ENCODE measurements at places on chromosomes 11 and 22.

DNA sequence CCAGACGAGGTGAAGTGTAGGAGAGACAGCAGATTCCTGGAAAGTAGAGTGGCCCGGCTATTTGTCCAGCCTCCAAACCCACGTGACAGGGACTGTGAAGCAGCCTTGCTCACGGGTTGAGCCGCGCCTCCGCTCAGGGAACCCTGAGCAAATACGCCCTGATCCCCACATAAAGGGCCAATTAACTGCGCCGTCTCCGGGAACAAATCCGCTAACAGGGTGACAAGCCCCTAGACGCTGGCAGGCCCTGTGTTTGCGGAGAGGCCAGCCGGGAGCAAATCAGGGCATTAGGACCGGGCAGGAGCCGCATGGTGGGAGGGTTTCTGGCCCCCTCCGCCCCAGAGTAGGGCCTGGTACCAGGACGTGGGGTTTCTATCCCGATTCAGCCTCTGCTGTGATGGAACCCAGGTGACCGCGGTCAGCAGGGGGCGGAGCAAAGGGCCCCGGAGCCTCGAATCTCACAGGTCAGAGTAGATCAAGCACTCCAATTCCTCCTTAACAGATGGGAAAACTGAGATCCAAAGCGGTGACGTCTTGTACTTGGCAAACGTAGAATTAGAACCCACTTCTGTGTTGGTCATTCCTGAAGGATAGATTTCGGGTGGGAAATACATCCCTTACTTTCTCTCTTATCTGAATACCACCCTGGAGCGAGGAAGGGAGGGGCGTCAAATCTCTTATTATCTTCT is 2.0 kb upstream of the ROBO3 start:
- no peak for DNase-seq

DNA sequence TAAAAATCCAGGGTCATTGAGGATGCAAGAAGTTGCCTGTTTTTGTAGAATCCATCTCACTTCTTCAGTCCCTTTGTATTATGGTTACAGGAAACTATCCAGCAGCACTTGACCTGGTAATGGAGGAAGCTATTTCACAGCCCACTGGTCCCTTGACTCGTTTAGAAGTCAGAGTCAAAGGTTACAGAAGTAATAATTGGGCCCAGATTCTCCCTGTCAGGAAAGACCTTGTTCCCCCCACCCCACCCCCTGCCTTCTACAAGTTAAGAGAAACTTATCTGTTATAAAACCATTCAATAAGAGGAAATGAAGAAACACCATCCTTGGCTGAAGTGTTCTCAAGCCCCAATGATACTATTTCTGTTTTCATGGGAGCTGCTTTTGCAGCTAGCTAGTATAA is 65.8 kb downstream of the CSTPP1 start:
- DNase-seq: no peak

GRCh38 chr11:36228689-36229088 is 60.5 kb downstream of the COMMD9 start:
- no peak for DNase-seq

DNA sequence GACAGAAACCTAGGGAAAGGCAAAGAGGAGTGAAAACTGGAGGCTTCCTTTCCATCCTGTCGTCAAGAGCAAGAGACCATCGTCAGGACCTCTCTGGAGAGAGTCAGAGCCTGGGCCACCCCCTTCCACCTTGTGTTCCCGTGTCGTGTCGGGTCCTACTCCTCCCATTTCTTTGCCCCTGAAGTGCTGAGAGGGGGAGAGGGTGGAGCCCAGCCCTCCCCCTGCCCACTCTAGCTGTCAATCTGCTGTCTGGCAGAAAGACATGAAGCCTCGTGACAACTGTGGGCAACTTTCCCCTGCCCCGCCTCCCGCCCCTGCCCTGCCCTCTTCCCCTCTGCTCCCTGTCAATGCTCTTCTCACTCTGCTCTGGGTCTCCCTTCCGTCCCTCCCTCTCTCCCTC is 20.6 kb downstream of the ANKK1 start:
- DNase-seq: no peak

GRCh38 chr22:25602916-25603315 is 38.4 kb downstream of the GRK3 start:
- DNase-seq: no peak

DNA sequence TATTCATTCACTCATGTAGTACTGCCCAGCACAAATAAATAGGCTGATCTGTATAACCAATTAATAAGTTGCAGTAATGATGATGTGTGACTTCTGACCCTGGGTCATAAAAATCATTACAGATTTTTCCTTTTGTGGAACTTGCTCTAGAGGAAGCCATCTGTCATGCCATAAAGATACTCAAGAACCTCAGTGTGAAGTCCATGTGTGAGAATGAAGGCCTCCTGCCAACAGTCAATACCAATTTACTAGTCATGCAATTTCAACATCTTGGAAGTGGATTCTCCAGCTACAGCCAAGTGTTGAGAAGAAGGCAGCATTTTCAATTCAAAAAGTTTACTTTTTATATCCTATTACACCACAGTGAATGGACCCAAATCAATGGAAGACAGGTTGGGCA is 435.6 kb upstream of the LRRC4C start:
- DNase-seq: no peak

- no peak for DNase-seq
These were observed 1080.8 kb downstream of the BRD1 start for GRCh38 chr22:48746789-48747425.

- DNase-seq: no peak
These were observed 119.5 kb downstream of the APOL5 start for GRCh38 chr22:35837101-35837727.

DNA sequence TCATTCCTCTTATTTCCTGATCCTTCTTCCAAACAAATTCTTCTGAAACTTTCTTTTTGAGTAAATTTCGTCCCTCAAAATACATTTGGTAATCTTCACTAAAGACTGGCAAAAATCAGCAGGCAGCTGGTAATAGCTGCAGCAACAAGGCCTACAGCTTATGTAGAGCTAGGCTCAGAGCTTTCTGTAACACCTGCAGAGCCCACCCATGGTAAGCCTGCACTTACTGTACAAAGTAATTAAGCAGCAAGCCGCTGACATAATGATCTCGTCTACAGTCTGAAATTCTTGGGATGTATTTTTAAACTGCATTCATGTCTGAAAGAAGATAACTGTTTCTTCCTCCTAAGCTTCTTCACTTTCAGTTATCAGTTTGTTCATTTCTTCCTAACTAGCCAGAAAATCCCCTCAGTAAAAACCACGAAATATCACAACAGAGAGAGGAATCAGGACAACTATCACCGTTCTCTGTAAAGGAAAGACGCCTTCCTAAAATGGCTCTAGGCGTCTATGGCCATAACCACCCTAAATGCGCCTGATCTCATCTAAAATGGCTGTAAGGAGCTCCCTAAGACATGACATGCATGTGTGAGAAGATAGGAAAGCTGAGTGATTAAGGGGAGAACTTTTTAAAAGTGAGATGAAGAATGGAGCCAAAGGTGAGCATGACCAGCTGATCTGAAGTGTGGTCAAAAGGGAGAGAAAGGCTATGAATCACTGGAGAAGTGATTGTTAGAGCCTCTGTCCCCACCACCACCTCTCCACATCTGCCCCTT is 56.2 kb downstream of the DENND5A start:
- DNase-seq: no peak

- no peak for DNase-seq
These were observed 585 bp downstream of the THYN1 start for GRCh38 chr11:134252346-134253187.

- no peak for DNase-seq
These were observed 35.0 kb upstream of the OR9G4 start for GRCh38 chr11:56783448-56784041.

GRCh38 chr22:42747701-42748513 is 27.2 kb upstream of the A4GALT start:
- no peak for DNase-seq

DNA sequence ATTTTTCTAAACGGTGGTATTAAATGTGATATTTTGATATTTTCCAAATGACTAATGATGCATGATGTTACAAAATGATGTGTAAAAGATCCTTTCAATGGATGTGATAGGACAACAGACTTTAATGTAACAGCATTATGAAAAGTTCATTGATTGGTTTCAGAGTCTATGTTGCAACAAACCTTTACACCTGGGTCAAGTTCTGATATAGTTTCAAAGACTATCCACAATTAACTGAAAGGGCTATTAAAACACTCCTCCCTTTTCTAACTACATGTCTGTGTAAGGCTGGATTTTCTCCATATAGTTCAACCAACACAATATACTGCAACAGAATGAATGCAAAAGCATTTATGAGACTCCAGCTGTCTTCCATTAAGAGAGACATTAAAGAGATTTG is 35.7 kb downstream of the SMCO4 start:
- no peak for DNase-seq

GRCh38 chr11:134837166-134837886 is 425.3 kb upstream of the B3GAT1 start:
- DNase-seq: no peak

- no peak for DNase-seq
These were observed 39.6 kb downstream of the BCR start for GRCh38 chr22:23219822-23220484.

- no peak for DNase-seq
These were observed 95.9 kb downstream of the CADM1 start for GRCh38 chr11:115408036-115408921.

- no peak for DNase-seq
These were observed 629.5 kb downstream of the BRD1 start for GRCh38 chr22:49197986-49198704.

DNA sequence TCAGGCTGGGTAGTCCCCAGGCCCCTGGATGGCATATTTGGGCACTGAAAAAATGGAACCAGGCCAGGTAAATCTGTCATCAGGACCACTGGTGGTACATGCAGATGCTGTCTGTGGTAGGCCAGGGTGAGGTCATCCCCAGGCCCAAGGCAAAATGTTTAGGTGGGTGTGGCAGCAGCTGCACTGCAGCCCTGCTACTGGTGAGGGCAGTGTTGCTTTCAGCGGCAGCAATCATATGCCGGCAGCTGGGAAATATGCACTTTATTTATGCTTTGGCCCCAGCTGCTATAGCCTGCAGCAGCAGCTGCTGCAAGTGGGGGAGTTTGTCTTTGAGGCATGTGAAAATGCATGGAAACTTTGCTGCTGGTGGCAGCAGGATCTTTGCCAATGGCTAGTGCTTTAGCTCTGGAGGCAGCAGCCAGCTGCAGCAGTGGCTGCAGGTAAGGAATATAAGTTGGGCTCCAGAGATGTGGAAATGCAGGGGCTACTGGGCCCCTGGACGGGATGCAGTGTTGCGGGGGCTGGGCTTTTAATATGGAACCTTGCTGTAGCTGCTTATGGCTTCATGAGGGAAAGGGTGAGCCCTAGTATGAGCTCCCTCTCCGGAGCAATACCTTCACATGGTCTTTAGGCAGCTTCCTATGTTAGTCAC is 365.7 kb upstream of the CADM1 start:
- no peak for DNase-seq

- no peak for DNase-seq
These were observed 1707.6 kb upstream of the RAG2 start for GRCh38 chr11:38305682-38306081.

GRCh38 chr11:2377511-2378443 is 667 bp downstream of the CD81 start:
- DNase-seq: peak; percentile 32

GRCh38 chr11:4095509-4096230 is 1.1 kb downstream of the RRM1 start:
- no peak for DNase-seq

DNA sequence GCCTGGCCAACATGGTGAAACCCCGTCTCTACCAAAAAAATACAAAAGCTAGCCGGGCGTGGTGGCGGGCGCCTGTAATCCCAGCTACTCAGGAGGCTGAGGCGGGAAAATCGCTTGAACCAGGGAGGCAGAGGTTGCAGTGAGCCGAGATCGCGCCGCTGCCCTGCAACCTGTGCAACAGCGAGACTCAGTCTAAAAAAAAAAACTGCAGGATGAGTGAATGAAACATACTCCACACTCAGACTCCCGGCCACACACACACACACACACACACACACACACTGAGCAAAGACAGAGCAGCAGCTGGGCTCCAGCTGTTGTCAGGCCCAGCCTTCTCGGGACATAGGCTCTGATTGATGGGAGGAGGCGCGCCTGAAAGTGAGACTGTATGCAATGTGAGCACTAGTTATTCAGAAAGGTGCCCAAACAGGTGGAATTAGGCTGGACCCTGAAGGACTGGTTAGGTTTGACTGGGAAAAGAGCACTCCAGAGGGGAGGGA is 1.5 kb upstream of the PLEKHA7 start:
- no peak for DNase-seq

- no peak for DNase-seq
These were observed 143.9 kb downstream of the INSC start for GRCh38 chr11:15258433-15259165.

All from activated naive CD8-positive, alpha-beta T cell treated with anti-CD3 and anti-CD28 coated beads, Interleukin-2, amount 50 U/mL, for 16 hours (primary cell).